ENCODE measurements at places on chromosomes 7 and 10.
A peak's percentile ranks its signal among the peaks of the same experiment; 100 is the strongest.

DNA sequence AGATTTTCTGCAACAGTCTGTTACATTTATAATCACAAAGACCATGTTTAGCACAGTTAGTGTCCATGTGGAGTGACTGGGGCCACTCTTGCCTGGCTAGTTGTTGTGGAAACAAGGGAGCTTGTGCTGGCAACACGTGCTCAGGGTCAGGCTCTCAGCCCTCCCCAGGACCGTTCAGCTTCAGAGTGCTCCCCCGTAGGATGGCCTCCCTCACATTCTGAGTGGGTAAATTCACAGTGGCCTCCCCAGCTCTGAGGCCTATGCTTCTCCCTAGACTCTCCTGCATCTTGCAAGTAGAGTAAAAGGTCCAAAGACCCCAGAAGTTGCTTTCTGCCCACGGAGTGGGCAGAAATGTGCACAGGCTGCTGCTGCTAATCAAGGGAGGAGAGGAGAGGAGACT lies 122.3 kb downstream of the ADCY1 start:
- no peak for DNase-seq

- DNase-seq = no peak
These were observed 38.2 kb downstream of the HTRA1 start for GRCh38 chr10:122499491-122499941.

- DNase-seq = no peak
These were observed 159.2 kb downstream of the KCNMA1 start for GRCh38 chr10:77478247-77478961.

DNA sequence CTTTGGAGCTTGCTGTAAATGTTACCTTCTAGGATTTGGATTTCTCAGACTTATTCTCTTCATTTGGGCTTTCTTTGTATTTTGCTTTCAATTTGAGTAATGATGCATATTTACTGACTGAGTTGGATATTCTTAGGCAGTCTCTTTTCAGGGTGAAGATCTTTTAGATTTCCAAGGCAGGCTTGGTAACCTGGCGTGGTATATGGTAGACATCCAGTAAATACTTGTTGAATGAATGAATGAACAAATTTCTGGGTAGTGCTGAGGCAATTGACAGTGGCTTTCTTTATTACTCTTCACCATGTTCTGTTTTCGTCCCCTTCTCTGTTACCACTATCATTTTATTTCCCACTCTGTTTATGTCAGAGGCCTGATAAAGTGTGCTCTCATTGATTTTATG lies 27.1 kb downstream of the BBS9 start:
- no peak for DNase-seq

- DNase-seq = no peak
These were observed 8.5 kb downstream of the KCNMA1 start for GRCh38 chr10:77628906-77629730.

DNA sequence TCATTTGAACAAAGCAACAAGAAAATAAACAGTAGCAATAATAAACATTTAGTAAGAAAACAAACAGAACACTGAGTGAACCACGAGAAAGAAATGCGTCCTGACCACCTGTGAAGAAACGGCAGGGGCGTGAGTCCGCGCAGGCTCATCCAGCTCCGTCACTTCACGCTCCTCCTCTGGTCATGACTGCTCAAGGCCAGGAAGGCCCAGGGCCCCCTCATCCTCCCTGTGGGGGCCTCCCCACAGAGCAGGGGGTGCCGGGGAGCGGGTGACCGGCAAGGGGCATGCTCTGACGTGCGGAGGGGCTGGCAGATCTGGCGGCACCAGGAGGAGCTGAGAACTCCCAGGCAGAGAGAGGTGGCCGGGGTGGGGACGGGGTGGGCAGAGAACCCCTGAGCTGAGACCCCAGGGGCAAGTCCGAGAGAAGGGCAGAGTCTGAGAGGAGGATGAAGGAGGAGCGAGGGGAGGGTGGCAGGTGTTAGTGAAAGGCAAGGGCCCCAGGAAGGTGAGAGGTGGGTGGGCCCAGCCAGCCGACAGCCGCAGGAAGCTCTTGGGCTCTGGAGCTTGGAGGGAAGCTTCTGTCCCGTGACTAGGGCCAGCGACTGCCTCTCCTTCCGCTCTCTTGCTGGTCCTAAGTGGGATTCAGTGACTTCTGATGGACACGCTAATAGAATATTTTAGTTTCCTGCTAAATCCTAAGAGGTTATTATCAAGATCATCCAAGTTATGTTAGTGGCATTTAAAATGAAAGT lies 223.9 kb downstream of the TCERG1L start:
- no peak for DNase-seq

- DNase-seq = no peak
These were observed 735.9 kb downstream of the PCDH15 start for GRCh38 chr10:54065106-54065505.

- no peak for DNase-seq
These were observed 78.7 kb downstream of the EMX2 start for GRCh38 chr10:117621196-117621595.

- DNase-seq = peak; percentile 78
These were observed 11.5 kb upstream of the DLD start for GRCh38 chr7:107879400-107880035.

DNA sequence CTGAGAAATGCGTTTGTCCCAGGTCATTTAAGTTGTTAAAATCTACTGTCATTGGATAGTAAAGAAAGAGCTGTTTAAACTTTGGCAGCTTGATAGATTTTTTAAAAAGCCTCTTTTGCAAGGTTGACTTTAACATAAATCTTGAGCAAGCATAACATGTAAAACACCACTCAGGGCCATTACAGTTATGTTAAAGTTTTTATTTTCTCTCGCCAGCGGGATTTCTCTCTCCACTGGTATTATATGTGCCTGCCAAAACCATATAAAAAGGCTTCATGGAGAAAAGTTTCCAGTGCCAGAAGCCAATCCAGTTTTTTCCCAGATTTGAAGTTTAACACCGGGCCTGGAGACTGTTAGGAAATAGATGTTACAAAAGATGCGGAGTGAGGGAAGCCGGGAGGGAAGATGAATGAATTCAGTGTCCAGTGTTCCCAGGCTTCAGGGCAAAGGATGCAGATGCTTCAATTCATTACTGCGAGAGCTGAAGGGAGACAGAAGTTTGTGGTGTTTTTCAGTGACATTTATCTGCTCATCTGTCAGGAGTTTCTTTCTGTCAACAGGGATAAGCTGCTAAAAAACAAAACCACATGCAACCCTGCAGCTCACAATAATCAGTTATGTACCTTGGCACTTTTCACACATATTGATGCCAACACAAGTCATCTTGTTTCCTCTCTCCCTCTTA lies 155.5 kb downstream of the SPAG6 start:
- no peak for DNase-seq

GRCh38 chr10:97238855-97239254 lies 53.1 kb upstream of the SLIT1 start:
- DNase-seq = no peak

DNA sequence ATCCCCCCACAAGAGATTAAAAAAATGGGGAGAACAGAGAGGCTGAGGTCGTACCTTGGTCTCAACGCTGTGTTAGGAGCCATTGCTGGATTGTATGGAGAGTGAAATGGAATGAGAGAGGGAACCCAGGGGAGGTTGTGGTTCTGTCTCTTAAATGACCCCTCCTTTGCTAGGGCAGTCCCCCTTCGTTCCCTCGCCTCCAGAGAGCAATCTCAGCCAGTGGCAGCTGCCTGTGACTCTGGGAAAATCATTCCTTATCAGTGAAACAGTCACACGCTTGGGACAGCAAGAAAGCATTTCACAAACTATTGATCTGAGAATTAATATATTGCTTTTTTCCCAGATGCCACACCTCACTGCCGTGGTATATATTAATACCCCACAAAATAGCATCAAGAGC lies 12.0 kb upstream of the CARD11 start:
- no peak for DNase-seq

DNA sequence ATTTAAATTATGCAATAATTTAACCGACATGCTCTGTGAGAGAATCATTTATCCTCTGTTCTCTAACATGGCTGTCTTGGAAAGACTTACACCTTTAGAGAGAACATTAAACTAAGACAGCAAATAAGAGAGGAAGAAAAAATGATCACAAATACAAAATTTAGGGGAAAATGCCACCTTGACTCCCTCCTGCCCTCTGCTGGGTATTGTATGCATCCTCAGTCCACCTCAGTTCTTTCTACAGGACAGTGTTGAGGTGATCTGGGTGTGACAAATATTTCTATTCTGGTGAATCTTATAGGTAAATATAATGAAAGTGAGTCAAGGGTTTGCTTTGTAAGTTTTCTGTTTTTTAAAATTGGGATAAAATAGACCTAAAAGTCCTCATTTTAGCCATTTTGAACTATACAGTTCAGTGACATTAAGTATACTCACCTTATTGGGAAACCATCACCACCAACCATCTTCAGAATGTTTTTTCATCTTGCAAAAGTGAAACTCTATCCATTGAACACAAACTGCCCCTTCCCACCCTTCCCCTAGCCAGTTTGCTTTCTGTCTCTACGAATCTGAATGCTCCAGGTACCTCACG lies 61.5 kb upstream of the ELMO1 start:
- peak; percentile 70 for DNase-seq

- DNase-seq = no peak
These were observed 1362.8 kb downstream of the XPNPEP1 start for GRCh38 chr10:108560488-108560887.

DNA sequence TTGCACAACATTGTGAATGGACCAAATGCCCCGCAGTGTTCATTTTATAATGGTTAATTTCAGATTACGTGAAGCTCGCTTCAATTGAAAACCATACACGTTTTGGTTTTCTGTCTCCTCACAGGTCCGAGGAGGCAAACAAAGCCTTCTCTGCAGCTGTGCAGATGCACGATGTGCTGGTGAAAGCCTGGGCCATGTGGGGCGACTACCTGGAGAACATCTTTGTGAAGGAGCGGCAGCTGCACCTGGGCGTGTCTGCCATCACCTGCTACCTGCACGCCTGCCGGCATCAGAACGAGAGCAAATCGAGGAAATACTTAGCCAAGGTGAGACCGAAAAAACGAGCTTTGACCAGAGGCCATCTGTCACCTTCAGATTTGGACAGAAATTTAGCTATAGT lies 110.3 kb downstream of the TRRAP start:
- no peak for DNase-seq

- DNase-seq = peak; percentile 85
These were observed 195.6 kb downstream of the SKAP2 start for GRCh38 chr7:26668821-26669220.

- DNase-seq = no peak
These were observed 34.9 kb downstream of the FAM204A start for GRCh38 chr10:118307220-118307619.
